ENCODE measurements at places on chromosomes 2 and 18. TPM values are rescaled to one million over a fixed set of nuclear protein-coding genes. Genes with fewer than 3 reads are reported as not detected.

ACYP2 gene
- total RNA-seq: 14.0 TPM

DNA sequence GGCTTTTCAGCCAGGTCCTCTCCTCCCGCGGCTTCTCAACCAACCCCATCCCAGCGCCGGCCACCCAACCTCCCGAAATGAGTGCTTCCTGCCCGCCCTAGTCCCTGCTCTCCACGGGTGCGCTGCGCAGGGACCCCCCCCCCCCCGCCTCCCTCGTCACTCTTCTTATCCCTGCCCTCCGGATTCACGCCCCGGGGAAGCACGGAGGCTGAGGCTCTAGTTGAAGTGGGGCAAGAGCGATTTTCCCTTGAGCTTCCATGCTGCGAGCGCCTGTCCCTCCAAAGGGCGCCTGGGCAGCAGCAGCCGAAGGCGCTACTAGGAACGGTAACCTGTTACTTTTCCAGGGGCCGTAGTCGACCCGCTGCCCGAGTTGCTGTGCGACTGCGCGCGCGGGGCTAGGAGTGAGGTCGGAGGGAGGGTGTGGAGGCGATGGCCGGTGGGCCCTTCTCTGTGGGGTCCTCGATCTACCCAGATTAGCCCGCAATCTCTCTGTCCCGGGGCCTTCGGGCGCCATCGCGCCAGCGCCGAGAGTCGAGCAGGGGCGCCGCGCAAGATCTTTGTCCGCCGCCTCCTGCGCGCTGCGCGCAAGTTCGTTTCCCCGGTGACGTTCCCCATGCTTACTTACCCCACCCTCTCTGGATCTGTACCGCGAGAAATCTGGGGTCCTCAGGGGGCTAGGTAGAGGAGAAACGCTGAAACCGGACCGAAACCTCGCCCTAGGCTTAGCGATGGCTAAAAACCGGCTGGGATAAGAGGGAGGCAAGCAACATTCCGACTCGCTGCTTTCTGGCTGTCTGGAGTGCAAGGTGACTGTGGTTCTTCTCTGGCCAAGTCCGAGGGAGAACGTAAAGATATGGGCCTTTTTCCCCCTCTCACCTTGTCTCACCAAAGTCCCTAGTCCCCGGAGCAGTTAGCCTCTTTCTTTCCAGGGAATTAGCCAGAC lies 677 bp downstream of the GAD1 start:
- DNase-seq: peak; percentile 65

DNA sequence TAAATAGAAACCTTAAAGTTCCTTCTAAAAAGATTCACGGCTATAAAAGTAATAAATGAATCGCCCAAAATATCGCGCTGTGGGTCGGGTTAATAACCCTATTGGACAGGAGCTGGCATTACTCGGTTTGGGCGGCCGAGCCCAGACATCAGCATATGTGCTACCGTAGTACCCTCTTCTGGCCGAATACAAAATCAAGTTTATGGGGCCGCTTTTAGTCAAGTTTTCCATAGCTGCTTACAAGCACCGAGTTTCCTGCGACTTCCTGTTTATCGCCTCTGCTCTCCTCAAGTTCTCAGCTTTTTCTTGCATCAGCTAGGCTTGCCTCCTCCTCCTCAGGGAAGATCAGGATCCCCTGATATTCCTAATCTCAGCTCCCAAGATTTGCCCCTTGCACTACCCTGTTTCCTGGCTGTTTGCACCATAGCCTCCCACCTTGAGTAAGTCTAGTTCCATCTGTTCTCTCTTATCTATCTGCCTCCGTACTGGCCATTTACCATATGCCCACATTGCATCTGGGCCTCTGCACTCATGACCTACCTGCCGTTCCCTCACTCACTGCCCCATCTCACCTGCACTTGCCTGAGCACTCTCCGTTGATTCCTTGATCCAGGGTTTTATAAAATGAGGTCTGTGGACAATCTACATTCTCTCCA lies 56.1 kb downstream of the SLC35F5 start:
- no peak for DNase-seq

DNA sequence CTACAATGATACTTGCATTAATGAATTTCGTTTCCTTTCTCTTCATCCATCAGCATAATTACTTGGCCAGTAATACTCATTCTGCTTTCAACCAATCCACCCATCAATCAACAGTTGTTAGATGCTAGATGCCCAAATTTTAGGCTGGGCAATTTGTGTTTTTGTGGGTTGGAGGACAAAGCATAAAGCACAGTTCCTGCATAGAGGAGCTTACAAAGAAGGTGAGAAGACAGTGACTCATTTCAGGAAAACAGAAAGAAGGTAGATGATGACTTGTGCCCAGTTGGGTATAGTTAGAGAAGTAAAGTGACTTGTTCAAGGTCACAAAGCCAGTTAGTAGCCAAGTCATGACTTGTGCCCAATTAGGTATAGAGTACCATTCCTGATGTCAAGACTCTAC lies 1186.8 kb upstream of the CELF4 start:
- DNase-seq: no peak

TAF4B gene
- total RNA-seq: 6.5 TPM

GRCh38 chr2:122412360-122412759 lies 656.9 kb downstream of the TSN start:
- no peak for DNase-seq

DNA sequence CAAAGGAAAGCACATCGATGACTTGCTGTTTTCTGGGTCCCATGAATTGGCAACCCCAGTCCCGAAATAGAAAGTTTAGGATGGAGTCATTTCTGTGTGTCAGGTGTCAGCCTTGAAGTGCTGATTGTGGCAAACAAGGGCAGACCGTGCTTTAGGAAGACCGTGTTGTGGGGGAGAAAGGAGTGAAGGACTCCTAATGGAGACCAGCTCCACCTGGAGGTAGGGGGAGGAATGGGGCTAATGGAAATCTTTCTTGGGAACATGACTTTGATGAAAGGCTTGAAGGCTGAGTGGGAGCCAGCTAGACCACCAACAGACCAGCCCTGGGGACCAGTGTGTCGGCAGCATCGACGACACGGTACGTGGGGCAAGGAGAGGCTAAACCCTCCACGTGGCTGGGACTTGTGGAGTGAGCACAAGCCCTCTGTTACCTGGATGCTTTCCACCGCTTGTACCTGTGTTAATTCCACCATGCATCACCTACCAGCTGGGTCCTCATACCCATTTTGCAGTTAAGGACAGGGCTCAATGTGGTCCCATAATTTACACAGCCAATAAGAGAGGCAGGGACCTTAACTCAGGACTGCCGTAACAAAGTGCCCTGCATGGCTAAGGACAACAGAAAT lies 104.2 kb downstream of the SH3BP4 start:
- peak; percentile 30 for DNase-seq

DNA sequence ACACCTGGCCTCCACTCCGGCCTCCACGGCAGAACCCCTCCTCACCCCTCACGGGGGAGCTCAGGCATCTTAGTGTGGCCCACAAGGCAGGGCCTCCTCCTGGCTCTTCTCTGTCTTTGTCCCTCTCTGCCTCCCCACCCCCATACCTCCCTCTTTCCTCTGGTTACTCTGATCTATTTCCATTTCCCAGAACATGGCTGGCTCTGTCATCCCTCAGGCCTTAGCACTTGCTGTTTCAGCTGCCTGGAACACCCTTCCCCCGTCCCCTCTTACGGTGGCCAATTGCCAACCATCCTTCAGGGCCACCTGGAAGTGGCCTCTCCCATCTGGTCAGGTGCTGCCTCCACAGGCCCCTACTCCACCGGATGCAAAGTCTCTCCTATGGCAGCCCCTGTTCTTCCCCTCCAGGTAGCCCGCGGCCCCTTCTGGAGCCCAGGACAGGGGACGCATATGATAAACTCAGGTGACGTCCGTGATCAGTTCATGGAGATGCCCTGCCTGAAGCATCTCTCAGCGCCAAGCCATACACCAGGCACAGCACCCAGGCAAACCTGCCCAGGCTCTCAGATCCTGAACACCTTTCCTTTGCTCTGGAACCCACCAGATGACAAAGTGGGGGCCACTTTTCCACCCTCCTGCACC lies 3.6 kb upstream of the ECEL1 start:
- no peak for DNase-seq

SLC9A4 gene
- total RNA-seq: not detected

GRCh38 chr2:159982842-159983785 lies 79.3 kb downstream of the PLA2R1 start:
- no peak for DNase-seq

CD207 gene
- total RNA-seq: not detected

GRCh38 chr2:210546424-210547208 lies 9.8 kb upstream of the CPS1 start:
- DNase-seq: no peak

DNA sequence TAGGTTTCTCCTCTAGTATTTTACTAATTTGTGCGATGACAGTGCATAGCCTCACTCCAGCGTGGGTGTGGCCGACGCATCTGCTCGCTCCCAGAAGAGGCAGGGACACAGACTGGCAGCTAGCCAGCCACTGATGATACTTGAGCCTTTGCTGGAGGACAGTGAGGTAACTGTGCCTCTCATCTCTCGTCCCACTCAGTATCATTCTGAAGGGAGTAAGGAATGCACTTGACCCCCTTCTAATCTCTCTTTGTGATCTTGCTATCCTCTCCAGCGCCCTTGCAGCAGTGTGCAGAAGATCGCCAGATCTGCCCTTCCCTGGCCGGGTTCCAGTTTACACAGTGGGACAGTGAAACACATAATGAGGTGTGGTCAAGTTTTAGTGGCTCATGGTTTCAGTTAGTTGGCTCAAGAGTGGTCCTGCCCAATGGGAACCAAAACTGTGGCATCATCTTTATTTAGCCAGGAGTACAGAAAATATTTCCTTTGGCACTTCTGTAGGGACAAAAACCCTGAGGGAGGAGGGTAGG lies 17.5 kb downstream of the NCAPH start:
- no peak for DNase-seq

Data from mammary epithelial cell (primary cell).